Hematopoietic multipotent progenitor cell treated with erythropoietin and hydrocortisone succinate and interleukin-3 and kit ligand, for 6 days (in vitro differentiated cells): ENCODE measurements at places on chromosomes 12 and 14.

DNA sequence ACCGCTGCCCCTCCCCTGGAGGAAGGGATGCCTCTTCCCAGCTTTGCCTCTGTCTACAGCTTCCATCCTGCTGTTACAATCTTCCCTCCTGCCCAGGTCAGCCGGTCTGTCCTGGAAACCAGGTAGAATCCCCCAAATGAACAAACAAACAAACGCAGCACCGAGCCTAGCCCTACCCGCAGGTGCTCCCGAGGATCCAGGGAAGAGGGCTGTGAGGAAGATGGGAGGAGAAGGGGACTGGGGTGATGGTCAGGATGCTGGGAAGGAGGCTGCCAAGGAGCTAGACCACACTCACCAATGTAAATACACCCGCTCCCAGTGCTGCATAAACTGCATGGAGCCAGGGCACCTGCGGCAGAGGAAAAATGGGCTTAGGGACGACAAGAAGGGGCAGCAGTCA is 16.6 kb downstream of the FAIM2 start:
- DNase-seq: no peak

DNA sequence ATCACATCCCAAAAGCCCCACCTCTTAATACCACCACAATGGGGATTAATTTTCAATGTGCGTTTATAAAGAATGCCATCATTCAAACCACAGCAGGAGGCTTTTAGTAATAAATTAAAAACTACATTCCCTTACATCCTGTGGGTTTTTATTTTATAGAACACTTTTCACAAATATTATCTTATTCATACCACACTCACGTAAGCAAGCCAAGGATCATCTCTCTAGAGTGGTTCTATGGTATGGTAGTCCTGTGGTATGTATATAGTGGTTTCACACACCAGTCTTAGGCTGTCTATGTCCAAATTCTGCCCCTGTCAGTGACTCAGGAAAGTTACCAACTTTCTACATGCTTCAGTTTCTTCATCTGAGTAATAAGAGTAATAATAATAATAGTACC is 100.2 kb downstream of the GALC start:
- DNase-seq: no peak

GRCh38 chr12:124556896-124557501 is 10.4 kb downstream of the NCOR2 start:
- no peak for DNase-seq

GRCh38 chr12:79690638-79691510 is at the start of gene PAWR:
Gene PAWR, minus strand, starts transcription at chr12:79690964. Its CDS starts 720 bp downstream, at chr12:79690244.
- DNase-seq: peak; percentile 55

- DNase-seq: no peak
Measured at GRCh38 chr12:87140262-87140661, 884.1 kb upstream of the MGAT4C start.

- DNase-seq: no peak
Measured at GRCh38 chr12:5333096-5333495, 98.8 kb upstream of the NTF3 start.

- no peak for DNase-seq
Measured at GRCh38 chr12:4909410-4909733, 333 bp upstream of the KCNA1 start.

- DNase-seq: no peak
Measured at GRCh38 chr12:124030510-124030909, 57.5 kb downstream of the ZNF664 start.

DNA sequence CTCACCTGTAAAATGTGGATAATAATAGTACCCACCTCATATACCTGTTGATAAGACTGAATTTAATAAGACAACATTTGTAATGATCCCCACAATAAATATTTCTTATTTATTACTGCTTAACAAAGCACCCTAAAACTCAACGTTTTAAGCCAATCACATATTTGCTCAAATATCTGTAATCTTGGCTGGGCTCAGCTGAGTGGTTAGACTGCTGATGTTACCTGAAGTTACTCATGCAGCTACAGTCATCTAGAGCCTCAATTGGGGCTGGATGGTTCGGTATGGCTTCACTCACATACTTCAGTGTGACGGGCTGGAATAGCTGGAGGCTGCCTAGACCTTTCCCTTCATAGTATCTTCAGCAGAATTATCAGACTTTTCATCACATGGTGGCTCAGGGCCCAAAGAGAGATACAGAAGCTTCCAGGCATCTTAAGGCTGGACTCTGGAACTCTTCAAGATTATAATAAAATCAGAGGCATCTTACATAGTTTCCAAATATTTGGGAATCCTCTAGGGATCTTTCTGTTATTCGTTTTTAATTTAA is 4.3 kb upstream of the OR5AU1 start:
- no peak for DNase-seq

DNA sequence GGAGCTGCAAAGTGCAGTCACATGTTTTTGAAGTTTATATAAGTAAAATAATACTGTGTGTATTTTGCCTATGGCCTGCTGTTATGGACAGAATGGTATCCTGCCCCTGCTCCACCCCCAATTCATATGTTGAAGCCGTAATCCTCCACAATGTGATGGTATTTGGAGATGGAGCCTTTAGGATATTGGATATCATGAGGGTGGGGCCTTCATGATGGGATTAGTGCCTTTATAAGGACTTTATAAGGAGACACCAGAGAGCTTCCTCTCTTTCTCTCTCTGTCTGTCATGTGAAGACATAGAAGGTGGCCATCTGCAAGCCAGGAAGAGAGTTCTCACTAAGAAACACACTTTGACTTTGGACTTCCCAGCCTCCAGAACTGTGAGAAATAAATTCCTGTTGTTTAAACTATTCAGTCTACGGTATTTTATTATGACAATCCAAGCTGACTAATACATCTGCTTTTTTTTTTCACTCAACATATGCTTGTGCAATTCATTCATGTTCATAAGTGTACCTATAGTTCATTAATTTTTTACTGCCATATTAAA is 3.1 kb upstream of the CHPT1 start:
- no peak for DNase-seq

DNA sequence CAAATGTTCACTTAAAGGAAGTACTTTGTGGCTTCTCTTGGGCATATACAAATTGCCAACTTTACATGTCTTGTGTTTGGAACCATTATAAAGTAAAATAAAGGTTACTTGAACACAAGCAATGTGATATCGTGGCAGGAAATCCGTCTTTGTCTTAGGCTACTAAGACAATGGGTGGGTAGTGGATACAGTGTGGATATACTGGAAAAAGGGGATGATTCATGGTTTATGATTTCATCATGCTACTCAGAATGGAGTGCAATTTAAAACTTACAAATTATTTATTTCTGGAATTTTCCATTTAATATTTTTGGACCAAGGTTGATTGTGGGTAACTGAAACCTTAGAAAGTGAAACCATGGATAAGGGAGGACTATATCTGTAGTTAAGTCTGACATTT is 48.4 kb downstream of the MYRFL start:
- no peak for DNase-seq

GRCh38 chr14:105184461-105184860 is 3.3 kb upstream of the NUDT14 start:
- no peak for DNase-seq

DNA sequence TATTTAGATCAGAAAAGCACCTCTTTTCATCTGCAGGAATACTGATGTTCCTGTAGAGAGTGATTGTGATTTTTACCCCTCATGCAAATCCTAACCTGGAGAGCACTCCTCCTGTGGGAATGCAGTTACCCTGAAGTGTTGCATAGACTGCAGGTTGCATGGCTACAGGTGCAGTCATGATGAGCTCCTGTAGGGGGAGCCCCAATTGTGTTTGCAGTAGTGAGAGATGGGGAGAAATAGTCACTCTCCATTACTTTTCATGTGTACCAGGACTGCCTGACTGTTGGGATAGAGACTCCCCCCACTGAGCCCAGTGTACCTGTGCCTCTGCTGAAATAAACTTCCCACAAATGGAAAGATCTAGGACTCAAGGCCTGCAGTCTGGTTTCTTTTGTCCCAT is 1086.5 kb downstream of the SLC6A15 start:
- DNase-seq: peak; percentile 34

DNA sequence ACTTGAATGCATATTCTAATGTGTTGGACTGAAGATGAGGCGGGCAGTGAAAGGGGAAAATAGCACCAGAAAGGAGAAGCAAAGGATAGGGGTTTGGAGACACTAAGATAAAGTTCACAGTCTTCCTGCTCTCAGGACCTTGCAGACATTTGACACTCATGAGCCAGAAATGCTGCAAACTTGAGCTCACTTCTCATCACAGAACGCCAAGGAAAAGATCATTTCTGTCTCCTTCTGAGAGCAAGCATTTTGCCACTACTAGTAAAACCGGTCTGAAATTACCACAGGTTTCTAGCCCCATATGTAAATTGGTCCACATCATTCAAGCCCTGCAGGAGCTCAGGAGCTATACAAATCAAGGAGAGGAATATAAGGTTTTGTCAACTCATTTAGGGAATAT is 44.6 kb upstream of the ANO2 start:
- DNase-seq: no peak

GRCh38 chr12:99151744-99152143 is 495.8 kb upstream of the GARIN6 start:
- DNase-seq: no peak

DNA sequence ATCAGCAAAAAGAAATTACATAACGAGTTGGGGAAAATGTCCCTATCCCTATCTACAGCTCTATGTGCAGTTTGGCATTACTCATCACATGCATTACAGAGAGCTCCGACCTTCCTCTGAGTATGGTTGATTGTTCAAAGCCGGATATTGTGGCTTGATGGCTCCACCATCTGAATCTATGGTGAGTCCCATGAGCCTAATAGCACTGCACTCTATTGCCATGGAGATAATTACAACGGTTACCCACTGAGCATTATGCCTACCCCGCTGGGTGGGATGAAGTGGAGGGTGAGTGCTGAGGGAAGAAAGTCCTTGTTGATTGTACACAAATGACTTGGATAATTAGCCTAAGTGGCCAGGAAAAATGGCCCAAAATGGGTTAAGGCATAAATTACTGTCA is 800.5 kb downstream of the NRXN3 start:
- no peak for DNase-seq

- no peak for DNase-seq
Measured at GRCh38 chr14:59086241-59086882, 102.1 kb upstream of the DAAM1 start.

DNA sequence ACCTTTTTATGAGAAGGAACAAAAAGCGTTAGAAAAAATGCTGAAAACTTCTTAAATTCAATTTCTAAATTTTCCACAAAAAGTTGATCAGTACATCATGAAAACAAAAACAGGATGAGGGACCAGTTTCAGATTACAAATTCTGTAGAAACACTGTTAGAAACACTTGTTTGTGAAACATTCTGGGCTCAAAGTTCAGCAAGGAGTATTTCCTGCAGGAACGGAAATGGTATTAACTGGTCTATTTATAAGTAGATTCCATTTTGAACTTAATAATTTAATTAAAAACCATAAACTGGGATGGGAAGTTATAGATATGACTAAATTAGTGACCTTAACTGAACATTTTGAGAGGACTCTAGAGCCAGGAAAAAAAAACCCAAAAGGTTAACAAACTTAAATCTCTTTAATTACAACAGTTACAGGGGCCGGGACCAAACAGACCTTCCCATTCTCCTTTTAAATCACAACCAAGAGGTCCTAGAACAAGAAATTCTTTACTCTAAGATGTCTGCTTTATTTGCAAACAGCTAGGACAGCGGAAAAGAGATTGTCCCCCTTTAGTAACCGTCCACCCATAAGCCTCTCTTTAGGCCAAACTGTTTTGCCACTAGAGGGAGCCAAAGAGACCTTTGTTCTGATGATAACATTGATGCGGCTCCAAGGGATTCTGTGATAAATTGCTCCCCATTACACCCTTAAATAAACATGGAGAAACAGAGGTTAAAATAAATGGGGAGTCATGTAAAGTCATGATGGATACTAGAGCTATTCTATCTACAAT is 69.0 kb upstream of the RERGL start:
- peak; percentile 82 for DNase-seq

GRCh38 chr12:49059045-49059298 is 1.6 kb downstream of the KMT2D start:
- no peak for DNase-seq

- DNase-seq: no peak
Measured at GRCh38 chr12:89815225-89815624, 106.6 kb upstream of the ATP2B1 start.

DNA sequence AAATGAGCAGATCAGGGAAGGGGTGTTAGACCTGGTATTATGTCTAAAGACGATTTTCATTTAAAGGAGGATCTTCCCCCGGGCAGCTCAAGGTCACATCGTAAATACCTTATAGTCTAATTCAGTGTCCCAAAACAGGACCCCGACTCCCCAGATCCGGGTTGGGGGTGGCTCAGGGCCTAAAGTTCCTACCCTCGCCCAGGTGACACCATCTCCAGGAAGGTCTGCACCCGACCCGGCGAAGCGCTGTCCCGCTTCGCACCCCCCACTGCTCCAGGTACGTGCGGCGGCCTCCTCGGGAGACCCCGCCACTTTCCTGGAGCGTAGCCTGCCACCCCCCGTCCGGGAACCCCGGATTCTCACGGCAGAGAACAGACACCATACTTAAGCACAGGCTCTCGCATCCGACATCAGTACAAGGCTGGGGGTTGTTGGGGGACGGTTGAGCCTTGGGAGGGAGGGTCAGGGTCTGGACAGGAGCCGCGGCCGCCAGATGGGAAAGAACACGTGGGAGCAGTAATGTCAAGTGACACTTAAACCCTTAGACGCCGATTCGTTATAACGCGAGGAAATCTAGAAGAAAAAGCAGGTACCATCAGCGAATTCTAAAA is 556 bp downstream of the TIMM9 start:
- peak; percentile 84 for DNase-seq

GRCh38 chr12:107248187-107248586 is 154.8 kb upstream of the CRY1 start:
- no peak for DNase-seq

DNA sequence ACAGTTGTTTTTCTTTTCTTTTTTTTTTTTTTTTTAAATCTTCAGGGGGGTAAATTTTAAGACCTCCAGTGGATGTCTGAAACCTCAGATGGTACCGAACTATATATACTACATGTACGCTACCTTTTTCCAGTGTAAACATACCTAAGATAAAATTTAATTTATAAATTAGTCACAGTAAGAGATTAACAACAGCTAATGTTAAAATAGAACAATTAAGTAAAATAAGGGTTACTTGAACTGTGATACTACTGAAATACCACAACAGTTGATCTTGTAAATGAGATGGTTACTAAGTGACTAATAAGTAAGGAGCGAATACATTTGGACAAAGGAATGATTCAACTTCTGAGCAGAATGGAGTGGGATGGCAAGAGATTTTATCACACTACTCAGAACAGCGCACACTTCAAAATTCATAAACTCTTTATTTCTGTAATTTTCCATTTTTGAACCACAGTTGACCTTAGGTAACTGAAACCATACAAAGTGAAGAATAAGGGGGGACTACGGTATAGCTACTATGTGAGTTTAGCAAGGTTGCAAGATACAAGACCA is 80.5 kb upstream of the PCED1B start:
- no peak for DNase-seq
